ENCODE measurements at places on chromosomes 2 and 18.

DNA sequence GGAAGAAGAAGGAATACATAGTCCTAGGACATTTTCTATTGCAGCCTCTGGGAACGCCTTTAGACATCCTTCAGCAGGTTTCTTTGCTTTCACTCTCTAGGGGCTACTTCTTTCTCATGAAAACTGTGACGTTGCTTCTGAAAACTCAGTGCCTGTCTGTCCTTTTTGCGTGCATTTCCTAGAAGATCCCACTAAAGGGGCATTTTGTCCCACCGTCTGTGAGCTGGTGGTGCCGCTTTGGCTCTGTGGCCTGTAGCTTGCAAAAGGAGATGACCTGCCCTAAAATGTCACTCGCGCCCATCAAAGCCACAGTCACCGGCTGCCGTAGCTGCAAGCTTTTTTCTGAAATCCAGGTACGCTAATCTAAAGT, 579 bp downstream of the STAT4 start:
- DNase-seq: no peak

DNA sequence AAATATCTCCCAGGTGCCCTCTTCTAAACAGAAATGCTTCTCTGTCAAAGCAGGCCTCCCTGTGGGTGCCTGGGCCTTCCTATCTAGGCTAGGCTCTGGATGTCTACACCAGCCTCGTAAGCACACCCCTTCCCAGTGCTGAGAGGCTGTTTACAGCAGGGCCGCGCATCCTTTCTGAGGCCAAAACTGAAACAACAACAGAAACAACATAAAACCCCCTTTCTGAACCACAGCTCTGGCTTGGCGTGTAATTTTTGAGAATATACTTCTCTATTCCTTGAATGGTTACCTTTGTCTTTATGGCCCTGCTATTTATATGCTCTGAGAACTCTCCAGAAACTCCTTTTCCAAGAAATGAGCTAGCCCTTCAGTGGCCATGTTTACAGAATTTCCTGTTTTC, 118.4 kb downstream of the BCL2L11 start:
- DNase-seq: no peak

- DNase-seq: no peak
These were observed 86.2 kb upstream of the GLS start for GRCh38 chr2:190794377-190794776.

DNA sequence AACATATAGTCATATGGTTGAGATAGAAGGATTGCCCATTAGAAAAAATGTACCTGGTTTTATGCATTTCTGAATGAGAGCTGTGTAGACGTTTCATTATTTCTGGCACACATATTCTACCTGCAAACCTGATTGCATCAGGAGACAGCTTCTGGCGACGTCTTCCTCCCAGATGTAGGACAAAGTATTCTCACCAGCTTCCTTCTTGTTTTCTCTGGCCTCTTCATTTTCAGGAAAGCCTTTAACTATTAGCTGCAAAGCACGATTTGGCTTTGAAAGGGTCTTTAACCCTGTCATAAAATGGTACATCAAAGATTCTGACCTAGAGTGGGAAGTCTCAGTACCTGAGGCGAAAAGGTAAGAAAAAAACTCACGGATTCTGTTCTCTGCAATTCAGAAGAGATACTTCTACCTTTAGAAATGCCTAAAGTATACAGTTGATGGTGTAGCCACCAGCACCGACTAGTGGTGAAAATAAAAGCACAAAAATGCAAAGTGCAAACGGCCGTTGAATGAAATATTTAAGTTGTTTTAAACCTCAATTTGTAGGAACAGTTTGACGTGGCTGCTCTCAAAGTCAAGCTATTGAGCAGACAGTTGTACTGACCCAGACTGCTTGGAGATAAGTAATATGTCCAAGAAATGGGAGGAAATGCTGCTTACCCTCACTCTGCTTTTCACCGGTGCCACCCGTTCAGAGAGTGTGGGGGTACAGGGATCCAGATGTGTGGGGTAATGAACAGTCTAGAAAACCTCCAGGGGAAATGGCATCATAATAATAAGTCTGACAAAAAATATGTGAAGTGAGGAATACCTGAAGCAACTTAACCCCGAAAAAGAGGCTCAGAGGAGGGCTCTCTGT, 20.2 kb downstream of the IL18RAP start:
- DNase-seq: peak; percentile 26

GRCh38 chr2:133886735-133887675, 318.7 kb upstream of the NCKAP5 start:
- DNase-seq: peak; percentile 15

DNA sequence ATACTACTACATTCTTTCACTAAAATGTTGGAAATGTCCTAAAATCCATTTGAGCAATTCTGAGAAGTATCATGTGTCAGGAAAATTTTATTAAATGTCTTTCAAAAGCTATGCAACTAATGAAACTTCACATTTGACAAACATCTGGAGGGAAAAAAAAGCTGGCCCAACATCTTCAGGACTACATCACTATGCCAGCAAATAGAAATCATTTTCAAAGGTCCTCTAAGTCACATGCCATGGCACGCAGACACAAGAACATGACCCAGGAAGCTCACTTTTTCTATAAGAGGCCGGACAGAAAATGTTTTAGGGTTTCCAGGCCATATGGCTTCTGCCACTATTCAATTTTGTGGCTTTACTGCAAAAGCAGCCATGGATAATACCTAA, 11.6 kb downstream of the KANSL3 start:
- DNase-seq: no peak

DNA sequence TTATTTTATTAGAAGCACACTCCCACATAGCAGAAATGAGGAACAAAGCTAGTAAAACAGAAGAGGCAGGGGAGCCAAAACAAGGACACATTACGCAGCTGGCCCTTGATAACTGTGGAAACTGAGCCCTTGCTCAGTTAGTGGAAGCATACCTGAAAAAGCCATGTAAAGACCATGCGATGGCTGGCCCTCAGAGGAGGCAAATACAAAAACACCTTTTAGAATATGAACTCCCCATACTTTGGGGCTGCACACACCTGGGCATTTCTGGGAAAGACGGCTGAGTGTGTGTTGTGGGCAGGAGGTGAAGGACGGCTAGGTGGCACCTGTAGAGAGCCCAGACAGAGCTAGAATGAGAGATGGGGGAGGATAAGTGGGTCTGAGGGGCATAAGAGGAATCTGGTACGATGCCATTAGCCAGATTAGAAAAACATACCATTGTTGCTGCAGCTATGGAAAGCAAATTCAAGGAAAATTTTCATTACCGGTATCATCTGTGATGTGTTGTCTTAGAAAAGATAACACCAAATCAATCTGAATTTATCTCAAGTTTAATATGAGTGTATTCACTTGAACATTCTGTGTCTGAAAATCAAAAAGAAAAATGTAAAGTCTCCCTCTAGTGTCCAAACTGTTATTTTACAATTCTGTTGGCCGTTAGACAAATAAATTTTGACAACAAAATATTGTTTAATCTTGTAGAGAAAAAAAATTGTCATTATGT, 45.2 kb upstream of the SULT1C3 start:
- DNase-seq: no peak

DNA sequence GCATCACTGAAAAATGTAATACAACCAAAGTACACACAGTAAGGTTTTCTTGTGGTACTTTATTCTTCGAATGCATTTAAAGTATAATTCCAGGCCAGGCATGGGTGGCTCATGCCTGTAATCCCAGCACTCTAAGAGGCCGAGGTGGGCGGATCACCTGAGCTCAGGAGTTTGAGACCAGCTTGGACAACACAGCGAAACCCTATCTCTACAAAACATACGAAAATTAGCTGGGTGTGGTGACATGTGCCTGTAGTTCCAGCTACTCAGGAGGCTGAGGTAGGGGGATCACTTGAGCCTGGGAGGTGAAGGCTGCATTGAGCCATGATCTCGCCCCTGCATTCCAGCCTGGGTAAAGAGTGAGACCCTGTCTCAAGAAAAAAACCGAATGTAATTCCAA, 3.9 kb upstream of the TTC39C start:
- DNase-seq: no peak

GRCh38 chr2:36964496-36965058, 1.8 kb downstream of the STRN start:
- DNase-seq: no peak

DNA sequence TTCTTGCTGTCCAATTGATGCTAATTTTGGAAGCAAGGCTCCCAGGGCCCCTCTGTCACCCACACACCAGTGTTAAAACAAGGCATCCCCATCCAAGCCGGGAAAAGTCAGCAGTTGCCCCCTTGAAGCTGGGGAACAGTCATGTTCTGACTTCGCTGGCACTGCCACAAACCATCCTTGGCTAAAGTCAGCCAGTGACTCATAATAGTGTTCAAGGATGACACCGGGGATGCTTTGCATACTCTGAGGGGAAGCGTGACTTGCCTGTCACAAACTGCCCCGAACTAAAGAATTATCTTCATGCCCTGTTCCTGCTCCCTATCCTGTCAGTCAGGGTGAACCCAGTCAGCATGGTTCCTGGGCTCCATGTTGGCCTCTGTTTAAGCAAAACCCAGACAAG, 37.0 kb downstream of the TGFA start:
- DNase-seq: no peak

- no peak for DNase-seq
These were observed 18.3 kb upstream of the RPL31 start for GRCh38 chr2:100983684-100984310.

DNA sequence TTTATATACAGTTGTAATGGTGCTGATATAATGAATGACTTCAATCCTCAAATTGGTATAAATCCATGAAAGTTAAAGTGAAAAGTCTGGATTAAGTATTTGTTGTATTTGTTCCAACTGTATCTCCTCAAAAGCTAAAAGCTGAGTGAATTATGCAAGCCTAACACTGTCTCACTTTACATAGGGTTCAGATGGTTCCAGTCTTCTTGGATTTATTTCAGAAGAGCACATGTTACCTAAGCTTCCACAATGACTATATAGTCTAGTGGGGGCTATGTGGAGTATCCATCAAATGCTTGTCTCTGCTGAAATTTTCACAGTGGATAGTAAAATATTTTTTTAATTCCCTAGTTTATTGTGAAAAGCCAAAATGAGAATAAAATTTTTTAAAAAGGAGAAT, 13.0 kb downstream of the MCEE start:
- no peak for DNase-seq

- DNase-seq: no peak
These were observed 60.5 kb downstream of the BMPR2 start for GRCh38 chr2:202436626-202437025.

DNA sequence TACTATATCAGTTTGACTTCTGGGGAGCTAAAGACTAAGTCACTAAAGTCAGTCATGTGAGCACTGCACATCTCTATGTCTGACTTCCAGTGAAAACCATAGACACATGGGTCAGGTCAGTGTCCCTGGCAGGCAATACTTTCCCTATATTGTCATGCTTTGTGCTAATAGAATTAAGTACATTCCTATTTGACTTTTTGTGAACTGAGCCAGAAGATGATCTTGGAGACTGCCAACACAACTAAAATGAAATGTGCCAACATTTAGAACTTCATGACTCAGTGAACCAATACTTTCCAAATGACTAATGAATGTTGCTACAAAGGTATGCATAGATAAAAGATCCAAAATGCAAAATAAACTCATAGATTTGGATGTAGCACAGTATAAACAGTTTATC, 820.8 kb upstream of the FAM98A start:
- no peak for DNase-seq

- no peak for DNase-seq
These were observed 44.9 kb downstream of the MYO7B start for GRCh38 chr2:127580167-127581049.

DNA sequence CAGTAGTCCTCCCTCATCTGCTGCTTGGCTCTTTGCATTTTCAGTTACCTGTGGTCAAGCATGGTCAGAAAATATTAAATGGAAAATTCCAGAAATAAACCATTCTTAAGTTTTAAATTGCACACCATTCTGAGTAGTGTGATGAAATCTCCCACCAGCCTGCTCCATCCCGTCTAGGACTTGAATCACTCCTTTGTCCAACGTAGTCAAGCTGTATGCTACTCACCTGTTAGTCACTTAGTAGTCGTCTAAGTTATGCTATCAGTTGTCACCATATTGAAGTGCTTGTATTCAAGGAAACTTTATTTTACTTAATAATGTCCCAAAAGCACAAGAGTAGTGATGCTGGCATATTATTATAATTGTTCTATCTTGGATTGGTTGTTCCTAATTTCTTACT, 172.5 kb downstream of the FIGN start:
- DNase-seq: no peak

- no peak for DNase-seq
These were observed 37.4 kb upstream of the PPP1R1C start for GRCh38 chr2:181948227-181948626.

DNA sequence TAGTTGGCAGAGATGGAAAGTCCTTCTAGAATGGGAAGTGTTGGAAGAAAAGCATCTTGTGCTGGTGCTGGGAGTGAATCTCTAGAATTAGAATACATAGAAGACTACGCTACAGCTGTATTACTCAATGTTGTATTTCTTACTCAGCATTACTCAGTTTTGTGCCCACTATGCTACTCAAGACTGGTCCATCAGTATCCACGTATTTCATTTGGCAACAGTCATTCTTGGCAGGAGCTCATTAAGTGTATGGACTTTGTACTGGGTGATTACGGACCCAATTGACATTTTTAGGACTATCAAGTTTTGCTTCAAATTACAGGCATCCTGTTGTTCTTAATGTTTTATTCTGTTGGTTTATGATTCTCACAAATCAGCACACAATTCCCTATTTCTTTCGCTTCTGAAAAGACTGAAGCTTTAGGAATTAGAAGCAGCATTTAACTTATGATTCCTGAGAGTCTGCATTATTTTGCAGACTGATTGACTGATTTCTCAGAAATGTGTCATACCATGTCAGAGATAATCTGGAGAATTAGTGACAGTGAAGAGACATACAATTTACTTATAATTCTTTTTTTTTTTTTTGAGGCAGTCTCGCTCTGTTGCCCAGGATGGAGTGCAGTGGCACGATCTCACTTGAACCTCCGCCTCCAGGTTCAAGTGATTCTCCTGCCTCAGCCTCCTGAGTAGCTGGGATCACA, 136.9 kb downstream of the MYO3B start:
- no peak for DNase-seq

- DNase-seq: no peak
These were observed 413.6 kb upstream of the ID2 start for GRCh38 chr2:8268172-8268783.

DNA sequence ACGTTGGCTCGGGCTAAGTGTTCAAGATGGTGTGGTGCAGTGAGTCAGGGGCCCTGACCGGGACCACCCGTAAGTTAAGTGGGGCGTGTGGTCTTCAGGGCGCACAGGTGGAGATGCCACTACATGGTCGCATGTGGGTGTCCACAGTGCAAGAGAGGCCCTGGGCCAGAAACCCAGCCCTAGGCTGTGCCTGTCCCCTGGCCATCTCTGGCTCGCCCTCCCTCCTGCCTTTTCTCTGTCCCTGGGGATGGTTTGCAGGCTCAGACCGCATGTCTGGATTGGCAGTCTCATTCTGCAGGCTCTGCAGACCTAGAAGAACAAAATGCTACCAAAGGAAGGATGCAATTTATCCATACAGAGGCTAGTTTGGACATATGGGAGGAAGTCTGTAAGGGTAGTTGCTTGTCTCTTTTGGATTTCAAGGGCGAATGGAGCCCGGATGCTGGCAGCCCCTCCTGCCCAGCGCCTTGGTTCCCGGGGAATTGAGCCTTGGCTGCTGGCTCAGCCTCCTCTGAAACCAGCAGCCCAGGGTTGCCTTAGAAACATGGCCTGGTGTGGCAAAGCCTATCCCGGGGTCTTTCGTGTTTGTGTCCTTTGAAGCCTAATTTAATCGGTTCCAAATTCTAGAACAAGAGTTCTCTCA, 417.5 kb upstream of the HS6ST1 start:
- no peak for DNase-seq
